ENCODE measurements at places on chromosomes 12 and 14.

- DNase-seq, result no peak
Observed at GRCh38 chr14:60079723-60080122, 12.0 kb upstream of the PCNX4 start.

DNA sequence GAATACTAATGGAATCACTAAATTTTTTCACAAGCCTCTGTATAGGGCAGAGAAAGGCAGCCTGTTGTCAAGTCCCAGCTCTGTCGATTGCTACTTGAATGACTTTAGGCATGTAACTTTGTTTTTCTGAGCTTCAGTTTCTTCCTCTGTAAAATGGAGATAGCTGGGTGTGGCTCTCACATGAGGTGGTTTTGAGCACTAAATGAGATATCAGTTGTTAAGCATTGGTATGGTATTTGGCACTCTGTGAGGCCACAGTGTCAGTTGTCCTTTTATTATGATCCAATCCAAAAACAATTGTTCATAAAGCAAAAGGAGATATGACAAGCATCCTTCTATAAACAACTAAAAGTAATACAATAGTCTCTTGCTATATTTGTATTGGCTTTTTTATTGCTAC, 120.6 kb downstream of the DUSP6 start:
- no peak for DNase-seq

GRCh38 chr12:102479099-102479885, 1.1 kb downstream of the IGF1 start:
- DNase-seq, result no peak

- DNase-seq, result no peak
Observed at GRCh38 chr14:56996721-56997399, 186.6 kb upstream of the OTX2 start.

GRCh38 chr14:67426161-67426560, 14.2 kb upstream of the PLEK2 start:
- no peak for DNase-seq

DNA sequence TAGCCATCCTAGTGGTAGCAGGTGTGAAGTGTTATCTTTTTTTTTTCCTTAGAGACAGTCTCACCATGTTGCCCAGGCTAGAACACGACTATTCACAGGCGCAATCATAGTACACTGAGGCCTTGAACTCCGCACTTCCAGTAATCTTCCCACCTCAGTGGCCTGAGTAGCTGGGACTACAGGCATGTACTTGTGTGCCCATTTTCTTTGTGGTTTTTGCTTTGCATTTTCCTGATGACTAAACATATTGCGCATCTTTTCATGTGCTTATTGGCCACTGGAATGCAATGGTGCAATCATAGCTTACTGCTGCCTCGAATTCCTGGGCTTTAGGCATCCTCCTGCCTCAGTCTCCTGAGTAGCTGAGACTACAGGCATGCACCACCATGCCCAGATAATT, 33.3 kb upstream of the GCH1 start:
- peak; percentile 53 for DNase-seq

- no peak for DNase-seq
Observed at GRCh38 chr14:99945732-99946651, 119.2 kb upstream of the EVL start.

- no peak for DNase-seq
Observed at GRCh38 chr12:122489038-122489437, 11.7 kb downstream of the ZCCHC8 start.

- DNase-seq, result no peak
Observed at GRCh38 chr14:54775486-54776140, 127.0 kb downstream of the GCH1 start.

GRCh38 chr14:31419967-31420318, 407 bp downstream of the HEATR5A start:
- DNase-seq, result peak; percentile 25

- no peak for DNase-seq
Observed at GRCh38 chr12:97306147-97306546, 156.5 kb upstream of the RMST start.

GRCh38 chr14:21268617-21269251, 508 bp downstream of the HNRNPC start:
- DNase-seq, result peak; percentile 64

DNA sequence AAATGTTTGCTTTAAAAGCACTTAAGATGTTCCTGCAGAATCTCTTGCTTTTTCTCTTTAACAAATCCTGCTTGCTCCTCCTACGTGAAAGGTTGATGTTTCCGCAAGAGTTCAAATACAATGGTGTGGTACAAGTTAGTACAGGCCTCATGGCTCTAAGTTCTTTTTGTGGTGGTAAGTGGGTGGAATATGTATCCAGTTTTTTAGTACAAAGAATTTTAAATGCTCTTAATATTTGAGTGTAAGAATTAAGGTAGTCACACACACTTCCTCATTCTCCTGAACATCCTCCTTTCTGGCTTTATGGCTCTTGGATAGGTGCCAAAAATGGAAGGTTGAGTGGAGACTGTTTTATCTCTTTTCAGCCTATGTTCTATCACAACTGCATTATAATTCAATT, 1.8 kb downstream of the OTOGL start:
- DNase-seq, result peak; percentile 32

- no peak for DNase-seq
Observed at GRCh38 chr14:95231966-95232633, 74.8 kb upstream of the DICER1 start.

DNA sequence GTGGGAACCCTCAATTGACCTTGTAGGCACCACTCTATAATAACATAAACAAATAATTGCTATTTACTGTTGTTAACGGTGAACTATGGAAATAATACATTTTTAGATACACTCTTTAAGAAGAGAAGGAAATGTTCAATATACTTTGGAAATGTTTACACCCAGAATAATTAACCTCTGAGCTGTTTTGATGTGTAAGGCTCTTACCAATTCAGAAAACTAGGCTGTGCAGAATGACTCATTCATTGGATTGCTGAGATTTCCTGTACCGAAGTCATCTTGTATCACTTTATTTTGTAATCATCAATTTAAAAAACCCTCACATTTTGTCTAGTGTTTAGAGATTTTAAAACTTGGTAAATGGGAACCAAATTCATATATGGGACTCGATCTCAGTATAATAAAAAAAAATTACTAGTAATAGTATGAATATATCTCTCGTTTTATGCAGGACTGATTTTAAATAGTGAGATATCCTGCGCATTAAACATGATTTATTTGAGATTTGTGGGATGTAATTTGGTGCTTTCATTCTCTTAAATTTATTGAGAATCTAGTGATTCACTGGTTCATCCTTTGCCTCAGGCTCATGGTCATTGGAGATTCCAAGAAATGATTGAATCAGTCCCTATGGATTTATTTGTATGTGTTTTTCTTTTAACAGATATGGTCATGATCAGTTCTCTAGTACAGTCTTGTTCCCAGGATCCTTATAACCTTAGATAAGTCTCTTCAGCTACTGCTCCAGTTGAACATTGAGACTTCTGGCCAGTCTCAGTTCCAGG, 3.9 kb downstream of the SAMD4A start:
- peak; percentile 86 for DNase-seq

- DNase-seq, result peak; percentile 57
Observed at GRCh38 chr12:45388545-45388944, 172.7 kb downstream of the ANO6 start.

GRCh38 chr12:9341260-9341585, 133.0 kb upstream of the PZP start:
- no peak for DNase-seq

DNA sequence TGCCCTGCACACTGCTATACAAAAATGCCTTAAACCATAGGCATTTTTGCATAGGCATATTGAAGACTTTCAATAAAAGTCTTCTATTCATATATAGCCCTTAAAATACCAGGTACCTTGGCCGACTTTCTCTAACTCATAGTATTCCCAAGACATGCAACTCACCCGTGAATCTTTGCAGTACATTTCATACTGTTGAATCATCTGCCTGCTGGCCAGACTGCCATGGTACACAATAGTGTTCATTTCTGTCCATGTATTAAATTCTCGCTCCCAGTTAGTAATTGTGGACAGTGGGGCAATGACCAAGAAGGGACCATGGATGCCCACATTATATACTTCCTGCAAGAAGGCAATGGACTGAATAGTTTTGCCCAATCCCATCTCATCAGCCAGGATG, 24.3 kb upstream of the SUPT16H start:
- peak; percentile 30 for DNase-seq

Measured in fibroblast of skin of abdomen (primary cell).